Esophagus squamous epithelium (tissue), 5 donors: ENCODE measurements at places on chromosomes 4 and X.
A peak's percentile ranks its signal among the peaks of the same experiment; 100 is the strongest.

GRCh38 chr4:92421920-92422319 lies 118.2 kb downstream of the GRID2 start:
- DNase-seq: no peak

DNA sequence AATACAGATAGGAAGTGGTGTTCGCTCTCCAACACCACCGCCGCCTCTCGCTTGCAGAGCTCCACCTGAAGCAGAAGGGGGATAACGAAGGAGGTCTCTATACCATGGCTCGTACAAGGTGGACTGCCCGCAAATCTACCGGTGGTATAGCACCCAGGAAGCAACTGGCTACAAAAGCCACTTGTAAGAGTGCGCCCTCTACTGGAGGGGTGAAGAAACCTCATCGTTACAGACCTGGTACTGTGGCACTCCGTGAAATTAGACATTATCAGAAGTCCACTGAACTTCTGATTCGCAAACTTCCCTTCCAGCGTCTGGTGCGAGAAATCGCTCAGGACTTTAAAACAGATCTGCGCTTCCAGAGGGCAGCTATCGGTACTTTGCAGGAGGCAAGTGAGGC lies 5.2 kb upstream of the BMP15 start:
- no peak for DNase-seq

- no peak for DNase-seq
Measured at GRCh38 chr4:40681600-40681999, 51.9 kb upstream of the RBM47 start.

DNA sequence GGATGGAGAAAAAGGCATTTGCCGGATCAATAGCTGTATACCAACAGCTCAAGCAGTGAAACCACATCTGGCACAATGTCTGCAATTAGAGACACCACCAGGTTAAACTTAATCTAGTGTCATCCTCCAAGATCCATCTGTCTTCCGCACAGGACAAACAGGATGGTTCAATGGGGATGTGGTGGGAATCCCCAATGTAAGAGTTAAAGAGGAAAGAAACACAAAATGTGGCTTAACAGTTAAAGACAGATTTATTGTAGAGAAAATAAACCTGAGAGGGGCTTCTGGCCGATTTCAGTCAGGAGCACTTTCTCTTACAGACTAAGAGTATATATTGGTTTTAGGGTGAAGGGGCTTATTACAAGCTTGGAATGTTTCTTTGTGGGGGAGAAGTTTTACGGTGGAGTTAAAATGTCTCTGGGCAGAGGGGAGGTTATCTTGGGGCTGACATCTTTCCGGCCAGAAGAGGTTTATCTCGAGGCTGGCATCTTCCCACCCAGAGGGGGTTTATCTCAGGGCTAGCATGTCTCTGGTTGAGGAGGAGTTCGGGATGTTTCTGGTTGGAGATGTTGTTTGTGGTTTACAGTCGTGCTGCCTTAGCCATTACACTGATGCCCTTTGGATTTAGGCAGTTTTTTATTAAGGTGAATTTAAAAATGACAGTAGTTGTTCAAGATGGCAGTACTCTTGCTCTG lies 61.7 kb downstream of the KANTR start:
- no peak for DNase-seq

- DNase-seq: no peak
Measured at GRCh38 chrX:49992853-49993252, 70.5 kb downstream of the CLCN5 start.

DNA sequence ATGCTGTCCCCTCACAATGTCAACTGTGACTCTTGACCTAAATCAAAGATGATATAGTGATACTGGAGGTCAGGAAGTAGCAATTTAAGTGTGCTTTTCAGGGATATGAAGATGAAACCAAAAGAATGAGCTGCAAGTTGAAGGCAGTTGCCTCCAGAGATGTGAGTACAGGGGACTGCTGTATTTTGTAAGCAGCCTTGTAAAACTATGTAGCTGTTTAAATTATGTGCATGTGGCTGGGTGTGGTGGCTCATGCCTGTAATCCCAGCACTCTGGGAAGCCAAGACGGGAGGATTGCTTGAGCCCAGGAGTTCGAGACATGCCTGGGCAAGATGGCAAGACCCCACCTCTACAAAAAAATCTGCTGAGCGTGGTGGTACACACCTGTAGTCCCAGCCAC lies 15.1 kb upstream of the TNIP2 start:
- no peak for DNase-seq

DNA sequence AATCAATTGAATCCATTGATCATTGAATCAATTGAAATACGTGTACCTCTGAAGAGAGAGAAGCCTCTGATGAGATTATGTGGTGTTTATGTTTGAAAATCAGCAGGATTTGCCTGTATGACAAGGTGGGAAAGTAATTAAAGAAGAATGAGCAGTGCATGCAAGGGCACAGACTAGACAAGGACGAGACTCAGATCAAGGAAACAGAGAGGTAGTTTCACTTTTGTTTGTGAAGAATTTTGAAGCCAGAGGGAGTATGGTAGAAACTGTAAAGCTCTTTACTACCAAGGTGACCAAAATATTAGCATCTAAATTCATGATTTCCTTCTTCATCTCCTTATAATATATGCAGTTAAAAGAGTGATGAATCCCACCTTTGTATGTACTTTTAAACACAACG lies 1830.0 kb upstream of the IGFBP7 start:
- DNase-seq: no peak

DNA sequence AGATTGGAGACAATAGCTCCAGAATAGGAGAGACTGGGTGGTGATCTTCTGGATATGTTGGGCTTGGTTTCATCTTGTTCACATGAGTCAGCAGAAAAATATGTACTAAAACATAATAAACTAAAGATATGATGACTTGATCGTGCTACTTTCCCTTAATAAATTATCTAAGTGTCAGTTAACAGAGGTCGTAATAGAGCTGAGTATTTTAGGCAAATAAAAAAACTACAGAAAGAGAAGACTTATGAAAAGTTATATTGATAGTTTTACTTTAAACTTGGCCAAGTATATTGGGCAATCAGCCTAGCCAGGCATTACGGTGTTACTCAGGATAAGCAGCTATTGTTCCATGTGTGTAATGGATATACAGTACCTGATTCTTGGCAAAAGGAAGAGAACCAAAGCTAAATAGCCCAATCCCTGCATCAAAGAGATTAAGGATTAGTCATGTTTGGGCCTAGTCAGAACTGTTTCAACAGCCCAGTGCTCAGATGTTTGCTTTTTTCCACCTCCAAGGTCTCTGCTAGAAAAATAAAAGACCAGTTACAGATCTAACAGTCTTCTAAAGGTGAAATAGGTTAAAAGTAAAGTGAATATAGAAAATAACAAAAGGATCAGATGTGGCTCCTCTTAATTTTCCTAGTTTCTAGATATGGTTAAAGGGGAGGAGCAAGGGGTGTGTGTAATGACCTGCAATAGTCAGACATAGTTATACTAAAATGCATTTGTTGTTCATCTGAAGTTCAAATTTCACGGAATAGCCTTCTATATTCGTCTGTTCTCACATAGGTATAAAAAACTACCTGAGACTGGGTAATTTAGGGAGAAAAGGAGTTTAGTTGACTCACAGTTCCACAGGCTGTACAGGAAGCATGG lies 262.6 kb downstream of the ADGRL3 start:
- DNase-seq: no peak

DNA sequence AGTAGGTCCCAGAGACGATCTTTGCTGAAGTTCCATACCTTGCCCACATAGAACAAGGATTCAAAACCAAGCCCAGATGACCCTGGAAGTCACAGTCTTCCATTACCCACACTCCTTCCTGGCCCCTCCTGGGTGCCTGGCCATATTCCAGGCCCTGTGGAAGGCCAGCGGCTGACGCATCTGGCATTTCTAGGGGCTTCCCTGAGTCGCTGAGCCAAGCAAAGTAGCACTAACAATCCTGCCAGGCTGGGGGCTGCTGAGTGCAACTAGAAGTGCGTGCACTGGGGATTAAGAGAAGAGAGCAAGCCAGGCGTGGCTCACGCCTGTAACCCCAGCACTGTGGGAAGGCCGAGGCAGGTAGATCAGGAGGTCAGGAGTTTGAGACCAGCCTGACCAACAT lies 175.2 kb upstream of the CPEB2 start:
- DNase-seq: no peak

DNA sequence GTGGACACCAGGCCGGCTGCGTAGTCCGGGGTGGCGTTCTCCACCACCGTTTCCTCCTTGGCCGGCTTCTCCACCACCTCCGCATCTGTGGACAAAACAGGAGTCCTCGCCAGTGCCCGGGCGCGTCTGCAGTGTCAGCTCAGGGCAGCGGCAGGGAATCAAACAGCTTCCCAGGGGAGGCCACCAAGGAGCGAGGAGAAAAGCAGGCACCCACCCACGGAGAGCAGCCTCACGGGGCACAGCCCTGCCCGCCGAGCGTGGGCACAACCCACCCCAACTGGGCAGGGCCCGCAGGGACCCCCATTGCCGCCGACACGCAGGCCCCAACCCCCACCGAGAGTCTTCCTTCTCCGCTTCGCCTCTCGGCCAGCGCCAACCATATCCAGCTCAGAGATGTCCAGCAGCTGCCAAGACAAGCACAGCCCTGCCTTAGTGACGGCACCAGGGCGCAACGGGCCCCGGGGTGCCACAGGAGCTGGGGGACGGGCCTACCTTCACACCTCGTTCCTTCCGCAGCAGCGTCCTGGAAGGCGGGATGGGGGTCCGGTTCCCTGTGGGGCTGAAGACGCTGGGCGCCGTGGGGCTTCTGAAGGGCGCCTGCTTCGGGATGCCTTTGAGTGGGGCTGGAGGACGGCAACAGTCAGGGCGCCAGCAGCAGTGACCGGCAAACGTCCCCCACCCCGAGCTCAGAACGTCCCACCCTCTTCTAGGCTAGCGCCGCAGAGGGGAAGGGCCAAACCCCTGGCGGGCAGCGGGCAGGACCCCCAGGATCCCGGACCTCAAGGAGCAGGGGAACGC lies 22.8 kb downstream of the NELFA start:
- no peak for DNase-seq

- DNase-seq: no peak
Measured at GRCh38 chrX:118807151-118808017, 16.2 kb upstream of the ZCCHC12 start.

DNA sequence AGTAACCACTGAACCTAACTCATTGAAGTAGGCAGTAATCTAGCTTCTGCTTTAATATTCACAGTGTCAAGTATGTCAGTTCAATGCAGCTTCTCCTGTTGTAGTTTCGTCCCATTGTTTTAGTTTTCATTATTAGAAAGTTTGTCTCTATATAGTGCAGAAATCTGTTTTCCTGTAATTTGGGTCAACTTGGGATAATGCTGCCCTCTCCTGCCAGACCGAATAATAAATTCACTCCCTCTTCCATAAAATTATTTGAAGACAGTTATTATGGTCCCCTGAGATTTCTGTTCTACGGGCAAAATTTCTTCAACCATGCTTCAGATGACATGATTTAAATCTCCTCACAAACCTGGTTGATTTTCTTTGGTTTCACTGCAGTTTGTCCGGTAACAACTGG lies 4.6 kb upstream of the LUZP4 start:
- DNase-seq: no peak

DNA sequence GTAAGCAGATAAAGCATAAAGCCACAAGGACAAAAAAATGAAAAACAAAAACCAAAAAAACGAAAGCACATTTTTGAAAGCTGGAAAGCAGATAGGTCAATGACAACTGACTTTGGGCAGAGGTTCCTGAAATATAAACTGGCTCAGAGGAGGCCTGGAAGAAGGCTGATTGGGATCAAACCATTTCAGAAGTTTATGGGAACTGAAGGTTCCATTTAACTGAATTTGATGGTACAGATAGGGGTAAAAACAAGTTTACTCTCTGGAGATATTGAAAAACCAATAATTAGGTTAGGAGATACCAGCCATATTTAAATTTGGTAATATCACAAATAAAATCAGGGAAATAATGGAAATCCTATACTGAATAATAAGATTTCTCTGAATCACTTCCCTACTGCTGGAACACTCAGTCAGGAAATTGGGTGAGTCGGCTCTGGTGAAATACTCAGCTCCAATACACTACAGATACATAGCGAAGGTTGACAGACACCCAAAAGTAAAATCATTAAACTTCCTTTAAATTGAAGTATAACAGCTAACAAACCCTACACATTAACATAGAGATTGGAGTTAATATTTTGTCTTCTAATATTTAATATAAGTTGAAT lies 1584.3 kb downstream of the STIM2 start:
- no peak for DNase-seq

- no peak for DNase-seq
Measured at GRCh38 chr4:109910256-109910655, 2.4 kb upstream of the EGF start.

GRCh38 chr4:105588252-105588651 lies 35.8 kb downstream of the ARHGEF38 start:
- no peak for DNase-seq

DNA sequence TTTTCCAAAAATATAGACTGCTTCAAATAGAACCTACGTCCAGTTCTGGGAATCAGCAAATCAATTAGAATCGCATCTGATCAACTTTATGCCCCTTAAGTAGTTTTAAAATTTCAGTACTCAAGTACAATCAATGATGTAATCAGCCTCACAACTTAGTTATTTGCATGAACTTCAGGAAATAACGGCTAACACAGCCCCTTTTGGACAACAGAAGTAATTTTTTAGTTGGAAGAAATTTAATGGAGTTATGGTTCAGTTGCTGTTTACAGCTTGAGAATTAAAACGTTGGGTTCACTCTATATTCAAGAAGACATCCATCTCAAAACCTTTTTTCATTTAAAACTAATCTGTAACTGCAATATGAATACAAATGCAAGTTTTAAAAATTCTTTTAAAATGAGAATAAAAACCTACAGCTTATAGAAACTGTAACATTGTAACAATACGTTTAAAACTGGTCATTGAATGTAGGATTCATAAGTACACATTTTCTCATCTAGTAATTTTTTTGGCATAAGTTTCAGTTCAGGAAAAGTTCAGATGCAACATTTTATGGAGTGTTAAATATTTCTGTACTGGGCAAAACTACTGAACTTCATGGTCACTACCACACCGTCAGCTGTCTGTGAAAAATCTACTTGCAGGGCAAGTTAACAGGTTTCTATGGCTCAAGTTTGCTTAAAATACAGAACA lies 956 bp downstream of the TAPT1 start:
- DNase-seq: no peak

GRCh38 chrX:115560978-115561604 lies at the start of gene PLS3:
Gene PLS3 (plus strand): TSS chrX:115561174. CDS start chrX:115610251, 49,077 bp downstream.
- peak; percentile 2 for DNase-seq

- no peak for DNase-seq
Measured at GRCh38 chr4:184988611-184989010, 29.7 kb upstream of the HELT start.

- DNase-seq: no peak
Measured at GRCh38 chrX:39162322-39162735, 361.1 kb downstream of the MID1IP1 start.

- DNase-seq: no peak
Measured at GRCh38 chr4:92872604-92873003, 568.8 kb downstream of the GRID2 start.

DNA sequence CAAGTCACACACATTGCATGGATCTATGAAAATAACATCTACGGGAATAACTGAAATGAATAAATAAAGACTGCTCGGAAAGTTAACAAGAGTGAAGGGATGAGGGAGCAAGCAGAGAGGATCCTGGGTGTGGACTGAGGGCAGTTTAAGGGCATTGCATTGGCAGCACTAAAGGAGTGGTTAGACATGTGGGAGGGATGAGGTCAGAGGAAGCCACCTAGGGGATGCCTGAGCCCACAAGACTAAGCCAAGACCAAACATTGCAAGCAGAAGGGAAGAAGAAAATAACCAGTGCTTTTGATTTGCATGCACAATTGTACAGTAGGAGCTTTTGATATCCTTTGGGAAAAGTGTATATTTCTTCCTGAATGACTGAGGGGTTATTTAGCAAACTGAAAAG lies 106.1 kb downstream of the MSL3 start:
- DNase-seq: no peak

GRCh38 chr4:183343730-183344129 lies 21.5 kb upstream of the CLDN24 start:
- no peak for DNase-seq
